ENCODE measurements at places on chromosomes 6 and 20.

GRCh38 chr20:49270177-49270576 lies 7.7 kb downstream of the ZNFX1 start:
- no peak for DNase-seq

DNA sequence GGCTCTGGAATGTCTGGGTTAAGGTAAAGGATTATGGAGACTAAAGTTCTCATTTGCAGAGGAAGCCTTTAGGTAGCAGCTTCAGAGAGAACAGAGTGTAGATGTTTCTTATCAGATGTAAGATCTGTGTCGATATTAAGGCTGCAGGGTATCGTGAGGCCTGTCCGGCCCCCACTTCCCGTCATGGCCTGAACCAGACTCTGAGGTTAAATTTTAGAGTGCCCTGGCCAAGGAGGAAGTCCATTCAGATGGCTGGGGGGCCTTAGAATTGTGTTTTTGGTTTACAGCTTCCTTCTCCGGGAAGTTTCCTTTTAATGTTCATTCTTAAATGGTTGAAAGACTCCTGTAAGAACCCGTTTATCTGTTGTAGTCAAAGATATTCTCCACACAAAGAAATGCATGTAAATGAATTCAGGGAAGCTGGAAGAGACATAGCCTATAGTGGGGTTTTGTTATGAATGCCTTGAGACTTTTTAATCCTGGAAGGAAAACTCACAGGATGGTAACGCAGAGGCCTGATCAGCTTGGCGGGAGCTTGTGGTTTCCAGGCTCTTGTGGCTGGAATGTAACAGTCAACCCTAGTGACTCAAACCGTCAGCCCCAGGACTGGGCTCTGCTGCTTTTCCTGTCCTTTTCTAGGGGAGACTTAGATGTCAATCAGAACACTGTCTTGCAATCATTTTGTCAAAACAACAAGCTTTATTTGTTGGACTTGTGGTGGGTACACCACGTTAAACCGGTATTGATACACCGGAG lies 34.7 kb downstream of the KIF25 start:
- no peak for DNase-seq

GRCh38 chr6:12941422-12941821 lies 224.9 kb downstream of the PHACTR1 start:
- no peak for DNase-seq

DNA sequence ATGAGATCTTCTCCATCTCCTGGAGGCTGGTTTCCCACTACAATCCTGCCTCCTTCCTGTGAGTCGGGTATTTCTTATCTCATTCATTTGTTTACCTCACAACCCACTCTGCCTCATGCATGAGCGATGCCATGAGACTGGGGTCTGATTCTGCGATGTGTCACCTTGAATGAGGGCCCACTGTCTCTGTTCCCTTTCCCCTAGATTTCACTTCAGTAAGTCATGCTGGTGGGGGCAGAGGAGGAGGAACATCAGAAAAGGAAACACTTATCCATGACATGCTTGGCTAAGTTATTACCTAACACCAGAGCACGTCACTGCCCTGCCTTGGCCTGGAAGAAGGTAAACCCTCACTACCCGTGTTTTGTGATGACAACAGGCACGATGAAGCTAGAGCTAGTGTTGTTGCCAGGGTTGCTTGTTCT lies 337.4 kb upstream of the PRDM1 start:
- DNase-seq = peak; percentile 13

DNA sequence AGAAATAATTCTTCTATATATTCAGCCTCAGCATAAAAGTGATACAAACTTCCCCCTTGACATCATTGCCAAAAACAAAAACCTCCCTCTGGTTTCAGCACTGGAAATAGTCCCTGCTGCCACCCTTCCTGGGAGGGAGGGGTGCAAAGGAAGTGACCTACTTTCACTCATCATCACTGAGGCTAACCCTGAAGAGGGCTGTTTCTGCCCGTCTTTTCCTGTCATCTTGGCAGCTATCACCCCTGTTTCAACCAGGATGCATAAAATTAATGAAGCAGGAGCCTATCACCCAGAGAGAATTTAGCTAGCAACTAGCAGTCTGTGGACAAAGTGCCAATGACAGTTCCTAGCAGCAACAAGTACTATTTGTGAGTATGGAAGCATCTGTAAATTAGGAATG lies 397.8 kb downstream of the LAMA2 start:
- DNase-seq = no peak

DNA sequence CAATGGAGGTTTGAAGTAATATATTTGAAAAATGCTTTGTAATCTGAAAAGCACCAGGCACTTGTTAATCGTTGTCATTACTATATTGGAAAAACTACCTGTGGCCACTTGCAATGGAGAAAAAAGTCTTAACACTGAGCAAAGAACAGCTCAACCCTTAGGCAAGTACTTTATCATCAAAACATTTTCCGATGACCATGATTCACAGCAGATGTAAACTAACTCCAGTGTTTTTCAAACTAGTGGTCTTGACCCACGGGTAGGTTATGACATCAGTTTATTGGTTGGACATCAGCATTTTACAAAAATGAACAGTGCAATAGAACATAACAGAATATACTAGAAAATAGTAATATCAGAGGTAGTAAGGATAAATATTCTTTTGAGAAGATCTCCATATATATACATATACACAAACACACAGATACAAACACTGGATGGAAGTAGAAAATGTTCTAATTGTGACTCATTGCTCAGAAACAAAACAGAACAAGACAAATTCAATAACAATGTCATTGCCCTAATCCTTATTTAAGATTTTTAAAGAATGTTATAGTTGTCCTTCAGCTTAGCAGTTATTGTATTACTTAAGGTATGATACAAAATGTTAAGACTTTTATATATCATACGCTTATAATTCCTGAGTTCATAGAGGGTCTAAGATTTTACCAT lies 123.0 kb downstream of the PLCB1 start:
- no peak for DNase-seq

GRCh38 chr6:16602035-16602434 lies 159.2 kb downstream of the ATXN1 start:
- no peak for DNase-seq

DNA sequence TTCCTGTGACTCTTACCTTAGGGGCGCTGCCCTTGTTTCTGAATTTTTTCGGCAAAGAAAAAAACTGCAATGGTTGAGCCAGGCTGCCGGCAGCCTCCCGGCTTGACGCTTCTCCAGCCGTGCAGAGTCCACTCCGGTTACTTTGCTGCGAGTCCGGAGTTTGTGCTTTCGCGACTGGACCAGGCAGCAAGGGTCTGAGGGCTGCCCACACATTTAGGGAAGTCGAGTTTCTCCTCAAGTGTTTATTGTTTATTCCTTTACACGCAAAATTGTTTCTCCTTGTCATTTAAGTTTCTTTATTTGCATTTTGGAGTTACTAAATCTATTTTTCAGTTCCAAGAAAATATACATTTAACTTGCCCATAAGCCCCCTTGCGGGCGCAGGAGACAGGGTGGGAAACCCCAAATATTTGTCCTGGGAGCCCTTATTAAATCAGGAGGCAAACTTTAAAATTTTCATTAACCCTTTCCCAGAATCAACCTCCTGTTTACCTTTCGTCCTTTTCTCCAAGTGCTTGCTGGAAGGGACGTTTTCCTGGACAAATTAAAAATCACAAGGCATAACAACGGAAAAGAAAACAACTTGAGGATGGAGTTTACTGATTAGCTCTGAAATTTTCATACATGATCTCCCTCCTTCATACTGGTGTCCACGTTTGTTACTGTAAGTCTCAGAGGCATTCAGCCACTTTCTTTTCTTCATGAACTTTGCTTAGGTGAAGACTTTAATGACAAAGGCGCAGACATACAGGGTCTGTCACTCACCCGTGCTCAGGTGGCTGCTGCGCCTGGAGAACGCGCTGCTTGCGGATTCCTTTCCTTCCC lies 1.7 kb upstream of the PDE10A start:
- peak; percentile 71 for DNase-seq

- no peak for DNase-seq
Measured at GRCh38 chr20:38875175-38875993, 50.8 kb upstream of the FAM83D start.

DNA sequence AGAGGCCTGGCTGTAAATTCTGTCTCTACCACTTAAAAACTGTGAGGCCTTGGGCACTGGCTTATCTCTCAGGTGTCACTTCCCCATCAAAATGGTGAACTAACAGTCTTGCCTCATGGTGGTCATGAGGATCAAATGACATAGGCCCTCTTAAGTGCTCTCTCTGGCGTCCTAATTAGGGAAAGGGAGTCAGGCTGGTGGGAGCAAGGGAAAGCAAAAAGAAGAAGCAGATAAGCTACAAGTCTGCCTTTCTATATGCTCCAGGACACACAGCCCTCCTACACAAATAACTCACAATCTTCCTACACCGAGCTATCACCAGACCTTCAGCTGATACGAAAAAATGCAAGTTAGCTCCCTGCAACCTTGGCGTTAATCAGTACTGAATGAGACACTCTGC lies 19.5 kb upstream of the SLC22A16 start:
- DNase-seq = no peak

DNA sequence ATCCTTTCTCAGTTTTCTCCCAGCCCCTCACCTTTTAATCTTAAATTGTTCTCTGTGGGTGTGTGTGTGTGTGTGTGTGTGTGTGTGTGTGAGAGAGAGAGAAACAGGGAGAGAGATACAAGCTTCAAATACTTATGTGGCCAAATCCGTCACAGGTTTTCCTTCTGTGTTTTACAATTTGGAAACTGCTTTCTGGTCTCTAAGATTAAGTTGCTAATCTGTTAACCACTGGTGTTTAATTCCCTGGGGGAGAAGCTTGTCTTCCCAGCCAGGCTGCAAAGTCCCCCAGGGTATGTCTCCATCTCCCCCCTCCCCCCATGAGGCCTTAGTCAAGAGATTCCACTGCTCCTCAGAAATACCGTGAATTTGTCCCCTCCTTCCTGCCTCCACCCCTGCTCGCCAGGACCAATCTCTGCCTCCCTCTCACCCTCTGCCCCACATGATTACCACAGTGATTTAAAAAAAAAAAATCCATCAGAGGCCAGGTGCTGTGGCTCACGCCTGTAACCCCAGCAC lies 49.0 kb downstream of the RIPOR3 start:
- DNase-seq = peak; percentile 91

- no peak for DNase-seq
Measured at GRCh38 chr6:136020691-136021090, 169.2 kb downstream of the PDE7B start.

DNA sequence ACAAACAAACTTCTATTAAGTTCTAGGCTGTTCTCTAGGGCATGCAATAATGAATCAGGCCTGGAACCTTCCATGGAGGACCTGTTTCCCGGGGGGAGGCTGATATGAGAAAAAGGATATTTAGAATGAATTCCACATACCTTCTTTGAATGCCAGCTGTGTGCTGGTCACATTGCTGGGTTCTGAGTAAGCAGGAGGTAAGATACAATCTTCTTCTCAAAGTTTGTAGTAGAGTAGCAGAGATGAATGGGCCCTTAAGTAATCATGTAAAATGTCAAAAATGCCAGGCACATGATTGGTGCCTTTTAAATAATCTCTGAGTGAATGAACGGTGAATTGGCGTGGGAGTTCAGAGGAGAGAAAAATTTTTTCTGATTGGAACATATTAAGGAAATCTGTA lies 47.4 kb downstream of the TGM2 start:
- no peak for DNase-seq

DNA sequence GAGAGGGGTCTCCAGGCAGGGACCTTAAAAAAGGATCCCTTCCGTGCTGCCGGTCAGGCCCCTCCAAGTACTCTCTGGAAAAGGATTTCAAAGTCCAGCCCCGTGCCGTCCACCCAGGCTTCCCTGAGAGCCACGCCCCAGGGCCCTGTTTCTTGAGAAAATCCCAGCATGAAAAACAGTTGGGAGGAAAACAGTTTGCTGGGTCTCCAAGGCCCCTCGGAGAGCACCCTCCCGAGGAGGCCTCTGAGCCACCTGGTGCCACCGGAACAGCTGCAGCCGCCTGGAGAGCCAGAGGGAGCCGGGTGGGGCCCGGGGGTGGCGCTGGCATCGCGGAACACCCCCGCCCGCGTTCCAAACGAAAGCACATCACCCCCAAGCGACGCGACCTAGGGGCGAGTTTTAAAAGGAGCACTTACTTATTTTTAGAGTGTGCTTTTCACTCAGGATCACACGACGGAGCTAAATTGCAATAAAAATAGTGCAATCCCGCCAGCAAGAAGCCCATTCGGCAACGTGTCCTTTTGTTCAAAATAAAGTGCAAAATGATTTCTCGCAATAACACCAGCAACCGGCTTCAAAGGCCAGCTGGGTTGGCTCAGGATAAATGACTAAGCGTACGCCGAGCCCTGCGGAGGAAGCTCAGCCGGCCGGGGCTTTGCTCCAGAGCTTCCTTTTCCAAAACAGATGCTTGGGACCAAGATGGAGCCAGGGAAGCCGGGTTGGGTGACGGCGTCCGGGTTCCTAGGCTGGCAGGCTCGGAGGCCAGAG lies 64.2 kb downstream of the YTHDF1 start:
- DNase-seq = no peak

DNA sequence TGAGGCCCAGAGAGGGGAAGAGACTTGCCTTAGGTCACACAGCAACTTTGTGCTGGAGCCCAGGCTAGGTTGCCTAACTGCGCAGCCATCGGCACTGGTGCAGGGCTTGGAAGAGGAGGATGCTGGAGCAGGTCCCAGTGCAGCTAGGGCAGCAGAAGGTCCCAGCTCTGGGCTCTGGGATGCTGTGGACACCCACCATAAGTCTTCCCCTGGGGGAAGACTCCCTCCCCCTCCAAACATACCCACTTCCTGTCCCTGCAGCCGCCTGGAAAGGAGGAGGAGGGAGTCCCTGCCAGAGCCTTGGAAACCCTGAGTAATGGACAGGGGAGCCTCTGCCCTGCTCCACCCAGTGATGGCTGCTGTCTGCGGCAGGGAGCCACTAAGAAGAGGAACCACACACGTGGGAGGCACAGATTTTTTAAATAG lies 93.6 kb downstream of the NCR2 start:
- peak; percentile 51 for DNase-seq

DNA sequence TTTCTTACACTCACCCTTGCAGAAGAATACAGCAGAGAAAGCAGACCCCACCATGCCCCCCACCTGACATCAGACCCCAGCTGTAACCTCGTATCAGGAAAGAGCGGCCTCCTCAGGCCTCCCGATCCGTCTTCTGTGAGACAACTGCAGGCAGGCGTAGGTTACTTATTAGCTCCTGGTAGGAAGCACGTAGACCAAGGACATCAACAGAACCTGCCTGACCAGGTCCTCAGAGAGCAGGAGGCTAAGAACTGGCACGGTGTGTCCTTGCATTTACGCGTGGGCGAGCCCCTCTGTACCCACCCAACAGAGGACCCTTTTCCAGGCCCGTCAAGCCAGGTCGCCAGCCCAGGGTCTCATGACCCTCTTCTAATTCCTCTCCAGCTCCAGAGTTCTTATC lies 51.0 kb downstream of the ABHD12 start:
- no peak for DNase-seq
